Glutamatergic neuron (in vitro differentiated cells): ENCODE measurements at places on chromosomes 7 and 10. TPM values are rescaled to one million over a fixed set of nuclear protein-coding genes. Genes with fewer than 3 reads are reported as not detected.

- no peak for DNase-seq
Observed at GRCh38 chr7:134691546-134692343, 45.1 kb downstream of the BPGM start.

AKAP9 gene
- 66.9 TPM for total RNA-seq

PDIA4 gene
- total RNA-seq = 69.0 TPM

- no peak for DNase-seq
Observed at GRCh38 chr7:47610506-47611044, 28.7 kb upstream of the TNS3 start.

DNA sequence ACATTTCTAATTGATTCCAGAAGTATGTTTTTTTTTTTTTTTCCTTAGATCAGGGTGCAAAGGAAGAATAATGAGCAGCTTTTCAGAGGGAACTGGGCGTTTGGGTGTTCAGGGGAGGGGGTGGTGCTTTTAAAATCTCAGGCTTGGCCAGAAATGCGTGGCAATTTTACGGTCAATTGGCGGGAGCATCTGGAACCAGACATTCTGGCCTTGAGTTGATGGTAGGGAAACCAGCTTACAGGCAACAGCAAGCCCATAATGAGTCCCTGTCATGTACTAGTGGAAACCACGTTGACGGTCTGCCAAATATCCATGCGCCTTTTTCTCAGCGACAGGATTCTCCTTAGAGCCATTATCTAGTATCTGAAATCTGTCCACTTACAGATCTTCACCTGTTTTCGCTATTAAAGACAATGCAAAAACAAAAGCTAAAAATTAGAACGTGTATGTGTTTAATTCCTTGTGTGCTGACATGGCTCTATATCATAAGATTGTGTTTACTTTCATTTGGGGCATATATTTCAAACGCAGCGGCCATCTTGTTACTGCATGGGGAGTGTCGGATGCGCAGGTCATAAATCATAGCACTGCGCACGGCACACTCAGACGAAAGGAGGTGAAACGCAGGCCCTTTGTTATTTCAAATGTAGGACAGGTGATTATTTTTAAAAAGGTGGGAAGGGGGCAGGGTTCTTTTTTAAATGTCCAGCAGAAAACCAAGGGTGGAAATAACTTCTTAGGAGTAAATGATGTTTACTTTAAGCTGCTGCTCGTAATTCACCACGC lies 209.2 kb downstream of the AGMO start:
- peak; percentile 27 for DNase-seq

DNA sequence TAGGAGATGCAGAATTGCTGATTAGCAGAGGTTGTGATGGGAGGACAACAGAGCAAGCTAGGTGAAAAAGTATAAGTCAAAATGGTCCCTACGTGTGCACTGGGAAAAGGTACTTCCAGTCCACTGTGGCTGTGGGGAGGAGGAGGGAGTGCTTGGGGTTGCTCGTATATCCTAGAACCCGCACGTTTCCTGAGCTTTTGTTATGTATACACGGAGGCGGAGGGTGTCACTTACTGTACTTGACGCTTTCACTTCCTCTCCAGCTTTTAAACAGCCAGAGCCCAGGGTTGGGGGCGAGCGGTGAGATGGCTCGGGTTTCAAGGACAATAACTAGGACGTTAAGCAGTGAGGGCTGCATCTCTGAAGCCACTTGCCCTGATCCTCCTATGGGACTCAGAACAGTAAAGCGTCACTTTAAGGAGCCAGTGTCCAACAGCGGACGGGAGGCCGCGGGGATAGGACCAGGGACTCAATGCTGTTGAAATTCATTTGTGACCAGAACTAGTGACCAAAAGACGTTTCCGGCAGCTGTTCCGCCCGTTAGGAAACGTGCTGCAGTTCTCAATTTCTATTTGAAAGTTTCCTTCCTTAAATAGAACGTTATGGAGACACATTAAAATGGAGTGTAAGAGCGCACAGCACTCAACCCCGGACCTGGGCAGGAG lies 985 bp upstream of the ETV1 start:
- DNase-seq = peak; percentile 59

DNA sequence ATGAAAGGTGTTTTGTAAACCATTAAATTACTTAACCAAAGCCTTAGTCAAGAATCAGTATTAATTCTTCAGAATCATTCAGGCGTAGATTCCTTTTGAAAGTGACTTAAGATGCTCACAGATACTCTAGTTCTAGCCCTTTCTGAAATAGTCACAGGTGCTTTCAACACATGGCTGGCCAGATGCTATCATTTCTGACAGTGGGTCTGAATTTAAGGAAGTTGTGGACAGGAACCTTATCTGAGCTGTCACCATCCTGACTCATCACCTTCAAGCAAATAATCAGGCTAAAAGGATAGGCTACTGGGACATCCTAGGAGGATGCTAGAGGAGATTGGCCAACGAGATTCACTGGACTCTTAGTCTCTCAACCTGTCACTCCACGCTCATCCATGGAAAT lies 501.5 kb downstream of the LRMDA start:
- DNase-seq = no peak

GRCh38 chr7:147249956-147250355 lies 1133.4 kb downstream of the CNTNAP2 start:
- DNase-seq = no peak

GRCh38 chr10:24853661-24854060 lies 98.7 kb downstream of the PRTFDC1 start:
- DNase-seq = no peak

MIOS gene
- 30.9 TPM for total RNA-seq

DNA sequence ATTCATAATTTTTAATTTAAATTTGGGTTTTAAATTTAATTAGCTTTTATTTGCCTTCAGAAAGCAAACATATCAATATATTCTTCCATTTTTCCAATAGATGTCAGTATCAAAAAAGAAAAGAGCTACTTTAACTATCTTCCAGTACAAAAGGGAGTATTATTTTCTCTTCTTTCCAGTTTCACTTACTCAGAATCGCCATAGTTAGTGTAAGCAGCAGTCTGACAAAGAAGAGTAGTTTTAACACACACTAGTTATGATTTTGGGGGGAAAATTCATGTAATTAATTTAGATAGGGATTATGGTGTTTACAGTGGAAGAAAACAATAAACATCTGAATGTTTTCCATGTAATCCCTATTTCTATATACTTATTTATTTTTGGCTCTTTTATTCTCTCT lies 272.6 kb upstream of the DGKB start:
- DNase-seq = no peak

EPHA1 gene
- 4.7 TPM for total RNA-seq

DNA sequence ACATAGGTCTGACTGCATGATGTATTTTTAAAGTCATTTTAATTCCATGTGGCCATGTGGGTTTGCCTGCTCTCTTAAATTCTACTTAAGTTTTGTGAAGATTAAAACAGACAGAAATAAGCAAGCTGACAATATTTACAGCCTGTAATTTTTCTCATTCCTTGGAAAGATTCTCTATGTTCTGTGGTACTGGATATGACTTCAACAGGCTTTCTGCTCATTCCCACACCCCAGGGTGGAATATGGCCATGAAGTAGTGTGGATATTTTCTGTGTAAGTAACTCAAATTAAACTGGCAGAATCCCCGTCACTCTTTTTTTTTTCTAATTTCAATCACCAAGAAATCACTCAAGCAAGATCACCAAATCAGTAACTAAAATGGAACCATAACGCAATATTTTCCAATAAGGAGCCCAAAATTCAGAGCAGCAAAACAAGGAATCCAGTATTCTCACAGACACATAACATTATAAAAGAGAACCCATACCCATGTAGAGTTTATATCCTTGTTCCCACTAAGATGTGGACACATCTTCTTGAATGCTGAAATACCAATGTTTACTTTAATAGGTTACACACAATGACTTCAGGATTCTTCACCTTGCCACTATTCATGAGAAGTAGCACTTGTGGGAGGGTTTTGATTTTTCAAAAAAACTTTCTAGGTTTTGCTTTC lies 5.7 kb downstream of the HOXA5 start:
- no peak for DNase-seq

ABCF2 gene
- 39.1 TPM for total RNA-seq

- DNase-seq = no peak
Observed at GRCh38 chr7:82506208-82506607, 62.6 kb upstream of the CACNA2D1 start.

- DNase-seq = no peak
Observed at GRCh38 chr7:135980665-135981180, 3.6 kb upstream of the MTPN start.

CTAGE6 gene
- total RNA-seq = not detected

HMX2 gene
- not detected for total RNA-seq

TECPR1 gene
- total RNA-seq = 174 TPM

- no peak for DNase-seq
Observed at GRCh38 chr7:54838175-54838910, 79.3 kb upstream of the SEC61G start.

DNA sequence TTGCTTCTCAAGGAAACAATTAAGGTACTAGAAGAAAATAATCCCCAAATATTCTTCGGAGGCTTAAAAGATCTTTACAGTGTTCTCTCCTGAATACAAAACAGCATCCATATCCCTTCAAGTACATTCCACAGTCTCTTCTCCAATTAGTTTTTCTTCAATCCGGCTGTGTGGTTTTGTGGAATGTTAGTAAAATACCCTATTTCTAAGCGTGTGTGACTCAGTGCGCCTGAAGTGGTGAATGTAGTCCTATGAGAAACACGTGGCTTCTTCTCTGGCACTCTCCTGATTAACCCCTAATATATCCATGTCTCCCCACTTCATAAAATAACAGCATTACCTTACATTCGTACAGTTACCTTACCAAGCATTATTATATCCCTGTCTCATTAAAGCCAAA lies 570.2 kb downstream of the ARL4A start:
- DNase-seq = no peak

GRCh38 chr10:117260084-117260483 lies 19.2 kb downstream of the SLC18A2 start:
- no peak for DNase-seq

NFKB2 gene
- 7.5 TPM for total RNA-seq

- DNase-seq = no peak
Observed at GRCh38 chr10:132332433-132332754, 401 bp downstream of the LRRC27 start.

- no peak for DNase-seq
Observed at GRCh38 chr7:6567886-6568285, 9.4 kb upstream of the ZDHHC4 start.

FAM25C gene
- total RNA-seq = not detected

C10orf67 gene
- total RNA-seq = not detected

GRCh38 chr7:82319674-82320118 lies 123.9 kb downstream of the CACNA2D1 start:
- peak; percentile 43 for DNase-seq

EDRF1 gene
- total RNA-seq = 41.3 TPM

LIPK gene
- total RNA-seq = not detected

DNA sequence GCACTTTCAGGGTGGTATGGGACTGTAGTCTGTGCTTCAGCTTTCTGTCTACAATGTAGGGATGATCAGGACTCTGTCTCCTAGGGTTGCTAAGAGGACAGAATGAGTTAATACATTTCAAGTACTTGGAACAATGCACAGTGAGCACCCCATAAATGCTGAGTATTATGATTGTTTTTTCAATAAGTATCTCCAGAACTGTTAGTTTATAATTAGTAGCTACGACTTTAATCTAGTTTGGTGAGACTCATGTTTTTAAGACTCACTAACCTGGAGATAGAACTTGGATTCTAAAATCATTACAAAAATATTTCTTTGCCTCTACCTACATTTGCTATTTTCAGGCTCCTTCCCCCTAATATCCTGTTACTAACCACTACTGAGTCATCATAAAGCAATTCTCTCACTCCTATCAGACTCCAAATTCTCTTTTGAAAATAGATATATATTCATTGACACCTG lies 95.3 kb downstream of the CPED1 start:
- no peak for DNase-seq

DNA sequence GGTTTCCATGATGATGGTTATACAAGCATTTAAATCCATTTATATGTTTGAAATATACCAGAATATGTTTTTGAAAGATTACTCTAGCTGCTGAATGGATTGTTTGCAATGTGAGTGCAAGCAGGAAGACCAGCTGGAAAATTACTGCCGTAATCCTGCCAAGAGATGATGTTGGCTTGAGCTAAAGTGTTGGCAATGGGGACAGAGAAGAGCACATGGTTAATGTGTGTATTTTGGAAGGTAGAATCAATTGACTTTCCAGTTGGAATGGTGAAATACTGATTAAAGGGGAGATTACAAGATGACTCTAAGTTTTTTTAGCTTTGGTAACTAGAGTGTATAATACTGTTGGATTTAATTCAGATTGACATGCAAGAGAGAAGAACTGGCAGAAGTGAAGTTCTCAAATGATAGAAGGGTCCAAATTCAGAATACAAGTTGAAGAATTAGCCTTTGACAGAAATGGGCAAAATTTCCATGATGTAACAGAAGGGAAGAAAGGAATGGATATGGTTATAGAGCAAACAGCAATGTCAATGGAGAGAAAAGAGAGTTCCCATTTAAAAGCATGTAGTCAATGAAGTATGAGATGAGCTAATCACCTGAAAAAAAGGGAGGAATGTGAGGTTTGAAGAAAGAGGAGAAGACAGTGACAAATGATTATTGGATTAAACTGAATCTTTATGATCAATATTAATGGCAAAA lies 422.0 kb downstream of the CDC14C start:
- DNase-seq = no peak
